ENCODE measurements at places on chromosomes 12 and 14.

DNA sequence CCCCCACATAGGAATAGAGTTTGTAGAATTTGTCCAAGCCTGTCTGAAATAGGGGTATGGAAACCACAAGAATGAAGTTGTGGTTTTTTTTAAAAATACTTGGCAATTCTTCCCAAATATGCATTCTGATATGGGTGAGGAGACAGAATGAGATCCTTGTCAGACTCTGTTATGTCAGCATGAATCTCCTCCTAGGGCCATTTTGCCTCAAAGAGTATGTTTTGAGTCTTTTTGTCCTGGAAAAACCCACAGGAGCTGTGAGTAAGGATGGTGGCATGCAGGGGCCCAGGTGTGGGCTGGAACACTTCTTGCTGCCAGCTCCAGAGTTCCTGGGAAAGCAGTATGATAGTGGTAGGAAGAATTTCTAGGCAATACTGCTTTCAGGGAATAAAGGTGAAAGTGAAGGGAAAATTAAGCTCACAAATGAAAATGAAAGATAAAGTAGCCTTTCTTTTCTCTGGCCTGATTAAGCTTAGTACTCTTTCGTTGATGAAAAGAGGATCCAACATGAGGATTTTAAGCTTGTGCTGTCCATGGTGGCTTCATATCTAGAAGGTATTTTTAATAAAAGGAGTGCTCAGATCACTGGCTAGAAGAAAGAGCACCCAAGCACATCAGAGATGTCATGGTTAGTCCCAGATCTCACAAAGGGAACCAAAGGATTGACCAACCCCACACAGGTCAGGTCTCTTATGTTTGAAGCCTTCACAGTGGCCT lies 130.8 kb downstream of the LLPH start:
- DNase-seq = no peak

DNA sequence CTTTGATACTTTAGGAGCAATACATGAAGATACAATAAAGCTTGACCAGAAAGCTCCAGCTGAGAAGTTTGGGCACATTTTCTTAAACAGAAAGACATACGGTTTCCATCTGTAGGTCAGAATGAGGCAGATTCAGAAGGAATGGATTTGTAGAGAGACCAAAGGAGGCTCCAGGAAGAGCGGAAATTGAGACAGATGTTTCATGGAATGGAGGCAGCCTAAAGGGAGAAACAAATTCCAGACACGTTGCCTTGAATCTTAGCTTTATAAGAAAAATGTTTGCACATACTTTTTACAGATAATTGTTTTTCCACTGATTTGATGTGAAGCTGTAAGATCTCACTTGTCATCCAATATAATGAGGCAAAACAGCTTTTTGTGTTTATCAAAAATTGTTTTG lies 24.8 kb downstream of the EPYC start:
- DNase-seq = no peak

DNA sequence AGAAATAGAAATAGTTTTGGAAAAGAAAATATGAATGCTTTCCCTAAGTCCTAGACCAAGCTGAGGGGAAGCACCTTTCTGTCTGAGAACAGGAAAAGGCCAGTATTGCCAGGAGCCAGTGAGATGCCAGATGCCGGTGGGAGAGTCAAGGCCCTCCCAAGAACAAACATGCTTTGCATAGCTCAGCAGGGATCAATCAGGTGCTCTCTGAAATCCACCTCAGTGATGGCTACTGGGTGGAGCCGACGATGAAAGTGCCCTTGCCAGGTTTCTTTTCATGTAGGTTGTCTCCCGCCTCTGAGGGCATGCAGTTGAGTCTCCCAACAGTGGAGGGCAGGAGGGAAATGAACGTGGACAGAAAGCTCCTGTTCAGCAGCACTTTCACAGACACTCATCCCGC lies 28.3 kb downstream of the DEGS2 start:
- DNase-seq = no peak

- DNase-seq = no peak
Observed at GRCh38 chr12:7479771-7480170, 23.8 kb downstream of the CD163 start.

DNA sequence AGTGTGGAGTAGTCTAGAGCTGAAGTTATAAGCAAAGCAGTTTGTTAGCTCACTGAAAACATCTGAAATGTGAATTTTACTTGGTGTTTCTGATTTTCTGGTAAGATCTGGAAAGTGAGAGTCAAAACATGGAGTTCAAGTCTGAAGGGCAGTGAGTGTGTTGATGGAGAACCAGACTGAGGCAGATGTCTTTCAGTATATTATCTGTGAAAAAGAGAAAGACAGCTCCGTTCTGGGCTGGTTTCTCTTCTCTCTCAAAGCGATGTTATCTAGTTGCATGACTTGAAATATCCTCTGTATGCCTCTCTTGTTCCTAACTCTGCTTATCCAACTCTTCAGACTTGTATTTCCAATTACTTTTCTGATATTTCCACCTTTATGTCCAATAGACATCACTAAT lies 381.9 kb upstream of the RGS6 start:
- DNase-seq = no peak

DNA sequence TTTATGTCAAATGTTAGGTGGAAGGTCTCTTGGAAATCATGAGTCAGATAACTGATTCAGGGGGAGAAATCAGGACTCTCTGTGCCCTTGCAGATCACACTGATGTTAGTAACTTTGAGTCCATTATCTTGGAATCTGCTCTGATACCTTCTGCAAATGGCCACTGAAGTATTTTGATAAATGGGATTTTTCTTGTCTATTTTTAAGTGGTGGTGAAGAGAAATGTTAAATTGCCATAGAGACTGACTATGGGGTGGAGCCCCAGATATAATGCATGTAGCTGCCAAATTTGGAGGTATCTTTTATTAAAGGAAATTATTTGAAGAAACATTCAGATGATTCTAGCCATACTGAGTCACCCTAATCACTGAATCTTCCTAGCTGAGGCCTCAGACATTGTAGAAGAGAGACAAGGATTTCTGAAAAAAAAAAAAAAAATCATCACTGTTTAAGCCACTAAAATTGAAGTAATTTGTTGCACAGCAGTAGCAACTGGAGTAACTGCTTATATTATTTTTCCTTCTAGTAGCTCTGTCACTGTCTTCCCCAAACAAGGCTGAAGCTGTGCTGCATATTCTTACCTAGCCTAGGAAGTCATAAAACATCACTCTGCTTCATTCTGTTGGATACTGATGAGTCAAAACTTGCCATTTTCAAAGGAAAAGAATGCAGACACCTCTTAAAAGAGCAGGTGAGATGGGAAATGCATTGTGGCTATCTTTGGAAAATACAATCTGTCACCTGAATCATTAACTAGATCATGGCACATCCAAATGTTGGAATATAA lies 36.0 kb upstream of the CLEC14A start:
- no peak for DNase-seq

DNA sequence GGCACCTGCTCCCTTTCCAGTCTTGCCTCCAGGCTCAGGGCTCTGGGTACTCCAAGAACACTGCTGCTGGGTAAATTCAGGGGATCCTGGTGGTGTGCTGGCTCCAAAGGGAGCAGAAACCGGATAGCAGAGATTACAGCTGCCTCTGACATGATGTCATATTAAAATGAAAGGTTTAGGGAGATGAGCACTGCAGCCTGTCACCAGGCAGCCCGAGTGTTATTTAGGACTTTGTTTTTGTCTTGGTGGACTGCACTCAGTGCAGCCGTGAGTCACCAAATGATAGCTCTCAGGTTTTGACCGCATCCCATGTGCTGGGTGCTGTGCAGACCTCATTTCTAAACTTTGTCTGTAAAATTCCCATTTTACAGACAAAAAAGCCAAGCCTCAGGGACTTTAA lies 266.0 kb upstream of the CRY1 start:
- DNase-seq = no peak

DNA sequence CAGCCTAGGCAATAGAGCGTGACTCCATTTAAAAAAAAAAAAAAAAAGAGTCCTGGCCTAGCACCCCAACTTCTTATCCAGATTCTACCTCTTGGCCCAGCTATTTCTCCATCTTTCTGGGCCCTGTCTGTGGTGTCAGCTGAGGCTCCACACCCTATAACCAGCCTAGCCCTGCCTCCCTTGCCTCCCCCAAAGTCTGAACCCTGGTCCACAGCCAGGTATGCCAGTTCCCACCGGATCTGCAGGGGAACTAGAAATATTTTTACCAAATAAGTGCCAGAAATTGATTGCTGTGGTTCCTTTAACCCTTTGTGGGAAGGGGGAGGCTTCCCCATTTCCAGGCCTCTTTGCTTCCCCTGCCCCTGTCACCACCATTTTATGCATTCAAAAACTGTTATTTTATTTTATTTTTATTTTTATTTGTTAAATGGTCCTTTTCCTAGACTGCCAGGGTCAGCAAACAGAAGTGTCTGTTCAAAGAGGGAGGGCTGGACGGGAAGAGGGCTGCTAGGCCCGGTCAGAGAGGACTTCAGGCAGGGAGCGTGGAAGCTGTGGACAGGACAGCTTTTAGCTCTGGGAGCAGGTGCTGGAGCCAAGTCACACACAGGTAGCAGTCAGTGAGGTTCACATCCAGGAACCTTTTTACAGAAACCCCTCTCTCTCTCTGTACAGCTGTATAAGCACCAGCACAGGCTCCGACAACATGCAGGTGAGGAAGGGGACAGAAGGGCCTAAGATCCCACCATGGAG lies 23.2 kb downstream of the TTC9 start:
- DNase-seq = no peak

- DNase-seq = no peak
Observed at GRCh38 chr12:46187023-46187422, 81.8 kb downstream of the SLC38A1 start.

GRCh38 chr12:89157413-89157812 lies 194.9 kb downstream of the DUSP6 start:
- no peak for DNase-seq

GRCh38 chr14:33586806-33587205 lies 364.1 kb downstream of the EGLN3 start:
- no peak for DNase-seq

- no peak for DNase-seq
Observed at GRCh38 chr12:57434517-57435223, at the start of gene INHBC. Gene INHBC, plus strand, starts transcription at chr12:57434784. Its CDS starts 103 bp downstream, at chr12:57434887.
